ENCODE measurements at places on chromosomes 16 and 17.

DNA sequence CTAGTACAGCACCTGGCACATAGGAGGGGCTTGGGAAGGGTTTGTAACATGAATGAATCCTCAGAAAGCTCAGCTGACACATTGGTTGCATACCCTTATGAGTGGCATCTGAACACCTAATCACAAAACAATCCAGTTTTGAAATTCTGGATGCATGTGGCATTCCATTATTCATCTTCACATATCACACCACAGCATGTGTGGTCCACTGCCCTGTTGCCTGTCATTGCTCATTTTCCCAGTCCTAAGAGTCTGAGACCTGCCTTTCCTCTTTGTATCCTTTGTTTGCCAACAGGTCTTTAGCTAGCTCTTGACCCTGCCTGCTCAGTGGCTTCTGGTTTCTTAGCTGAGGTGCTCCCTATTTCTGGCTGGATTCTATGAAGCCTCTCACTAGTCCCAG is 170.8 kb upstream of the ASIC2 start:
- no peak for DNase-seq

DNA sequence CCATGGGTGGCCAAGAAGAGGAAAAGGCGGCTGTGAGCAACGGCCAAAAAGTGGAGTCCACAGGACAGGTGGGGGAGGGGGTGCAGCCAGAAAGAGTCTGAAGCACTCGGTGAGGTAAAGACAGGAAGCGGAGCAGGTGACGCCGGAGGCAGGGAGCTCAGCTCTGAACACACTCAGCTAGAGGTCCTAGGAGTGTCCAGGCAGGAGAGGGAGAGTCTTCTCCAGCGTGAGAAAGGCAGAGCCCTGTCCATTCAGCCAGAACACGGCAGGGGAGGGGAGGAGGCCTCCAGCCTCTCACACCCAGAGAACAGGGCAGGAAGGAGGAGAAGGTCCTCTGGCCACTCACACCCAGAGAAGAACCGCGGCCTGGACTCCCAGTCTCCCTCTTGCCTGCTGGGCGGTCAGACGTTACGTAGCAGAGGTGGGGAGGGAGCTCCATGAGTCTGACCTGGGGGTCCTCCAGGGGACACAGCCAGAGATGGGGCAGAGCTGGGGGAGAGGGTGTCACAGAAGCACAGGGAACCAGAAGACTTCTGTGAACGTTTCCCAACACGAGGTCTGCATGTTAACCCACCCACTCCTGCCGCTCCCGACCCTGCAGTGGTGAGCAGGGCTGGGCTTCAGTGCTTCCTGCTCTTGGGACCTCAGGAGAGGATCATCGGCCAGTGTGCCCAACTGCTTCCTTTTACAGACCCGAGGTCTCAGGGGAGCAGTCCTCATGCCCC is 89.2 kb downstream of the ABR start:
- DNase-seq = no peak

DNA sequence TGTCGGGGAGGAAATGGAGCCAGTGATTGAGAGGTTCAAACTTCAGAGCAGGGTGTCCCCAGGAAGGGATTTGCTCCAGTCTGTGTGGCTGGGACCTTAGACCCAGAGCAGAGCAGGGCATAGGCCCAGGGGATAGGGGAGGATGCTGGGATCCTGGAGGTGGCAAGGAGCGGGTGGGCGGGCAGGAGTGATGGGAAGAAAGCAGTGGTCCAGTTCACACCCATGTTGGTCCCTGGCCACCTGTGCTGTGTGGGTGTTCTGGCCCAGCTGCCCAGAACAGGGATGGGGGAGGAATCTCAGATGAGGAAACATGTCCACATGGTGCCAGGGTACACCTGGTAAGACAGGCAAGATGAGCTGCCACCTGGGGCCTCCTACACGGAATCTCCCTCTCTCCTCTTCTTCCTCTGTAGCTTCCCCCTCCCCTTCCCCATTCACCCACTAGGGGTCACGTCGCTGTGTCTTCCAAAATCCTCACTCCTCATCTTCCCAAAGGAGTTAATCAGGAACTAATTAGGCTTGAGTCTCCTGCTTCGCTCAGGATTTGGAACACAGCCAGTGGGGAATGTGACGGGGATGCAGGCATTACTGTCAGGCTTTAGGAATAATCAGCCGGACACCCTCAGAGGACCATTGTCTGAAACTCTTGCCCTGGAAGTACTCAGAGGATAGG is 2.3 kb downstream of the BEAN1 start:
- no peak for DNase-seq

DNA sequence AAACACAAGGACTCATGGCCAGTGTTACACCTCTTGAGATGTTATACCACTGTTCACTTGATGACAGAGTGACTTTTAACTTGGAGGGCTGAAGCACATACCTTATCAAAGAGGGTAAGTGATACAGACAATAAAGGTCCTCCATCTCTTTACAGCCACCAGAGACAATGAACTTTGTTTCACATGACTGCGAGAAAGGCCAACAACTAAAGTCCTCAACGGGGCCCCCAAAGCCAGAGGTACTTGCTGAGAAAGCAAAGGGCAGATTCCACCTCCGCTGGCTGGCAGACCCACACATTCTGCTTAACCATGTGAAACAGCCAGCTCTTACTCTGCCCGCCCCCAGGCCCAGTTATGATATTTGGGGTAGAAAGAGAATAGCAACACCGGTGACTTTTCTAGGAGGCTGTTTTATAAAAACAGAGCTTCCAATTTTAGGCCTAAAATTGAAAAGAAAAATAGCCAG is 21.4 kb downstream of the DCUN1D3 start:
- no peak for DNase-seq

DNA sequence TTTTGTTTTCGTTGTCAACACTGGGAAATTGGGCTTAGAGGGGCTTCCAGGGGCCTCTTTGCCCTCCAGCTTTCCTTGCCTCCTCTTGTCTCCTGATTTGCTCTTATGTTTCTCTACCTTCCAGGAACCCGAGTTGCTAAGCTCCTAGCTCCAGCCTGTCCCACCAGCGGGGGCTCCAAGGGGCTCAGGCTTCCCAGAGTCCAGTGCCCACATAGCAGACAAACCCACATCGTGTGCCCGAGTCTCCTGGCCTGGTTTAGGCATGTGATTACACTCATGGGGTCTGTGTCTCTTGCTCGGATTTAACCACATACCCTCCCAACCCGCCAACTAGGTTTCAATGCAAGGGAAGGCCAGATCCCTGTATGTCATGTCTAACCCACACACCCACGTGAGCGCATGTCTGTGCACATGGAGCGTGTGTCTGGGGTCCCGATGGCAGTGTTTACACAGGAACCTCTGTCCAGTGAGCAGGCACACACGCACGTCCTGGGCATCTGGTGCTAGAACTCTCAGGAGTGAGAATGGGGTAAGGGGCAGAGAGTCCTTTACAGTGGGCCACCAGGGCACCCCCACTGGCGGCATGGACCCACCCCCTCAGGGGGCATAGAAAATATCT is 76.1 kb upstream of the MED9 start:
- DNase-seq = no peak

DNA sequence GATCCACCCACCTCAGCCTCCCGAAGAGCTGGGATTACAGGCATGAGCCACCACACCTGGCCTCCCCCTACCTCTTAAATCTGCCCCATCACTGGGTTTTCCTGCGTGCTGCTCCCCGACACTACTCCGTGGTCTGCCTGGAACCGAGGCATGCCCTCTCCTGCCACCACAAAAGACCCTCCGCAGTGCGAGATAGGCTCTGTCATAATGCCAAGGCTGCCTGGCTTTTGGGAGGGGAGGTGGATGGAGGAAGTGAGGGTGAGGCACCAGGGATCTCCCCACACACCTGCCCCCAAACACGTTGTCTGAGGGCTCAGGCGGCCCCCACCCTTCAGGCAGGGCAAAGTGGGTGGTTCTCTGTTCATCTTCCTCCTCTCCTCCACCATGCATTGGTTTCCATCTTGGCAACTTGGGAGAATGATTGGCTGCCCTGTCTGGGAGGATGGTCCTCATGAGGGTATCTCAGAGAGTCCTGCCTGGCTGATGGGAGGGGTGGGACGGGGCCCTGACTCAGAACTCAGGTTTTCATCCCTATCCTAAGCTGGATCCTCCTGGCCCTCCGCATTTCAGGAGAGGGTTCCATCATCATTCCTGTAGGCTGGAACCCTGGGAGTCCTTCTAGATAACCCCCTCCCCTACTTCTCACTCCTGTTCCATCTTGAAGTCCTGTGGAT is 23.2 kb downstream of the IGFBP4 start:
- DNase-seq = no peak

DNA sequence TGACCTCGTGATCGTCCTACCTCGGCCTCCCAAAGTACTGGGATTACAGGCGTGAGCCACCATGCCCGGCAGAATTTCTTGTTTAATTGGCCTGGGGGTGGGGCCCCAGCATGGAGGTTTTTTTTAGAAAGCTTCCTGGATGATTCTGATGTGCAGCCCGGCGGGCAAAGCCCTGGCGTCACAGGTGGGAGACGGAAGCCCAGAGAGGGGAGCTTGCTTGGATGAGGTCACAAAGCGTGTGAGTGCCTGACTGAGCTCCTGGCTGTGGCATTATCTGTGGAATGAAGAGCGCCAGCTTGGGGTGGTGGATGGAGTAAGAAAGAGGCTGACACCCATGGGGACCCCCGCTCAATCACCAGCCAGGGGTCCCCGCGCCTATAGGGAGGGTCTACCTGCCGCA is 4.1 kb downstream of the VASN start:
- DNase-seq = no peak

DNA sequence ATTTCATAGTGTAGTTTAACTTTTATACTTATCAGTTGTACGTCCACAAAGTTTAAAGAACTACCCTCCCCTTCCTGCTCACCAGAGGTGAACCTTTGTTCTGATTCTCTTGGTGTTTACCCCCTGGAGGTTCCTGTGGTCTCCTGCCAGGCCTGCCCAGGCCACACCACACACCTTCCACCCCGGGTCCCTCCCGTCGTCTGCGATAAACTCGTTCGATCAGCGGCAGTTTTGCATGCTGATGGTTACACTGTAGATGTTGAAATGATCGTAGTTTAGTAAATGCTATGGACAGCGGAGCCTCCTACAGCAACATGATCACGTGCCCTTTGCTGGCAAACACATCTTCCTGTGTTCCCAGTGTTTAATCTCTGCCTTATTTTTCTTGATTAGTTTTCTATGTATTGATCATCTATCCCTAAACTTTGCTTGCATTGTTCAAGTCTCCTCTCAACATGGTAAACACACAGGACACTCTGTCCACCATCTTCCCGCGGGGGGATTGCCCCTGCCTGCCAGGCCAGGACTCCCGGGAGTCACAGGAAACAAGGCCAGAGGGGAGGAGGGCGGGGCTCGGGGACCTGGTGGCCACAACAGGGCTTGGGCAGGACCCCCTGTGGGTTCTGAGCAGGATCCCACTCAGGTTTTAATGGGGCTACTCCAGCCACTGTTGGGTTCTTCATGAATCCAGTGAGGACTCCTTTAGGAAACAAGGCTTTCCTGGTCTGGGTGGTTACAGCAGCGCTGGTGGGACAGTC is 2.8 kb upstream of the ACSF3 start:
- no peak for DNase-seq

- DNase-seq = no peak
Measured at GRCh38 chr17:67779098-67779672, 46.1 kb upstream of the BPTF start.

- no peak for DNase-seq
Measured at GRCh38 chr16:19008245-19009169, 24.8 kb downstream of the TMC7 start.

GRCh38 chr16:87627542-87628245 is 25.4 kb downstream of the JPH3 start:
- DNase-seq = no peak

DNA sequence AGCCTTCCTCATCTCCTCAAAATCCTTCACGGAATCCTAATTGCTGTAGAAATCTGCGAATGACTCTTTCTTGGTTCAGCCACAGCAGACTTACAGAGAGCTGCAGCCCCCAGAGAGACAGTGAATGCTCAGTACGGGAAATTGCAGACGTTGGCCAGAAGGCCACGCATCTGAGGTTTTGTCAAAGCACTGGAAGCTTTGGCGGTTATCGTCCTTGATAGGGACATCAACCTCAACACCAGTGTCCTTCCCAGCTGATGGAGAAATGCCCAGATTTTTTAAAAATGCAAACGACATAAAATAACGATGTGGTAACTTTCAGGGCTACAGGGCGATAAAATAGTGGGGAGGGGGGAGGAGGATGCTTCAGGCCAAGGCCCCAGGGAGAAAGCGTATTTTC is 166.6 kb upstream of the CIBAR2 start:
- DNase-seq = no peak

DNA sequence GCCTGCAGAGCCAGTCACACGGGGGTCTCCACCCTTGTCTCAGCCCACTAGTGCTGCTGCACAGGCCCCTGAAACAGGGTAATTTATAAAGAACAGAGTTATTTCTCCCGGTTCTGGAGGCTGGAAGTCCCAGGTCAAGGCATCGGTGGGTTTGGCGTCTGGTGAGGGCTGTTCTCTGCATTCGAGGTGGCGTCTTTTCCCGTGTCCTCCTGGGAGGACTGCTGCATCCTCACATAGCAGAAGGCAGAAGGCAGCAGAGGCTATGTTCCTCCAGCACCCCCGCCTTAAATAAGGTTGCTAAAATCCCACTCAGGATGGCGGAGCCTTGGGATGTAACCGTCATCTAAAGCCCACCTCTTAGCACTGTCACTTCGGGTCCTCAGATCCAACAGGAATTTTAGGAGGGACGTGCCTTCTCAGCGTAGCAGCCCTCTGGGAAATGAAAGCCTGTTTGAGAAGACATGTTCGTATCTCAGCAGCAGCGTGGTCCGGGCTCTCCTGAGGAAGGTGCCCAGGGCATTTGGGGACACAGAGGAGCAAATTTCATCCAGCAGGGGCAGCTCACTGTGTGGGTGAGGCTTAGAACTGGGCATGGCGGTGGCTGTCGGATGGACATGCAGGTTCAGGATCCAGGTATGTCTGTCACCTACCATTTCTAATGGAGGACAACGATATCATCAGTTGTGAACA is 221.6 kb upstream of the CHMP6 start:
- no peak for DNase-seq

GRCh38 chr17:55427587-55427882 is 5.9 kb upstream of the MMD start:
- DNase-seq = no peak

- no peak for DNase-seq
Measured at GRCh38 chr16:75750528-75750927, 24.2 kb upstream of the CPHXL start.

DNA sequence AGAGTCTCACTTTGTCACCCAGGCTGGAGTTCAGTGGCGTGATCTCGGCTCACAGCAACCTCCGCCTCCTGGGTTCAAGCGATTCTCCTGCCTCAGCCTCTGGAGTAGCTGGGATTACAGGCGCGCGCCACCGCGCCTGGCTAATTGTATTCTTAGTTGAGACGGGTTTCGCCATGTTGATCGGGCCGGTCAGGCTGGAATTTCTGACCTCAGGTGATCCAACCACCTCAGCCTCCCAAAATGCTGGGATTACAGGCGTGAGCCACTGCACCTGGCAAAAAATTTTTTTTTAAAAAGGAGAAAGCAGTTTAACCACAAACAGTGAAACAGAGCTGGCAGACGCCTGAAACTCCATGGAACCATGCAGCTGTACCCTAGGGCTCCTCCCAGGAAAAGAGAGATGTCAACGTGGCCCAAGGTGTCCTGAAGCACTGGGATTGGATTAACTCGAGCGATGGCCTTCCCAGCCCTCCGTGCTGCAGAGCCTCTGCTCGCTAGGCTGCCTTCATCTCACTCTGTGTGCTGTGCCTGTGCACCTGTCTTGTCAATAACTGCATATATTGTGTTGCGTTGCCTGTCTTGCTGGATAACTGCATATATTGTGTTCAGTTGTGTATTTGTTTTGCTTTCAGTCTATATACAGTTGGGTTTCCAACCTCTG is 29.6 kb upstream of the FOXK2 start:
- DNase-seq = no peak
